A549 treated with GW870086 at 1 μM for 4 hours (cell line): ENCODE measurements at places on chromosomes 11 and 22. TPM values are rescaled to one million over a fixed set of nuclear protein-coding genes. Genes with fewer than 3 reads are reported as not detected.

TNNI2 gene
- 0.39 TPM in 1 of 5 replicates, not detected in the others for total RNA-seq

UPK2 gene
- 0.41 to 1.1 TPM (median 0.70 TPM) in 5 replicates for total RNA-seq

TRIM29 gene
- total RNA-seq: 22.2 to 27.2 TPM (median 23.8 TPM) in 5 replicates

SNX32 gene
- total RNA-seq: 0.05 to 0.08 TPM (median 0.07 TPM) in 3 of 5 replicates, not detected in the others

OR5A1 gene
- not detected in 5 replicates for total RNA-seq
